ENCODE measurements at places on chromosomes 13 and 19.

DNA sequence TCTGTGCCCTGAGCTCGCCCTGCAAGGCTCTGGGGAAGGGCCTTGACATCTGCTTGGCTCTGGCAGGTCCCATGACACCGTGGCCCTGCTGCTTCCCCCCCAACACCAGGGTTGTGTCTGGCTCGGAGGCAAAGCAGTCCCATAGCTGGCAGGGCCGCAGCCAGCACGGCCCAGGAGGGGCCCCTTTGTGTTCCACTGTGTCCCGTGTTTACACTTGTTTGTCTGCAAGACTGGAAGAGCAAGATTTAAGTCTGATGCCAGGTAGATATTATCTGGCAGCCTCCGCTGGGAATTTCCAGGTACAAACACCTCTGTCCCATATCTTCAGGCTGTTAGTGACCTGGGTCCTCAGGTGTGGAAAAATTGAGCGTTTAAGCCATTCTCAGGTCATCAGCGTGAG, 44.3 kb downstream of the MCF2L start:
- no peak for DNase-seq

GRCh38 chr13:31913459-31913858, 118.1 kb upstream of the FRY start:
- no peak for DNase-seq

- DNase-seq = peak; percentile 60
Measured at GRCh38 chr19:51097166-51097738, 11.0 kb downstream of the CTU1 start.

- no peak for DNase-seq
Measured at GRCh38 chr13:102999499-102999898, 66.7 kb downstream of the SLC10A2 start.

GRCh38 chr19:15442142-15442920, 7.4 kb downstream of the WIZ start:
- DNase-seq = no peak

DNA sequence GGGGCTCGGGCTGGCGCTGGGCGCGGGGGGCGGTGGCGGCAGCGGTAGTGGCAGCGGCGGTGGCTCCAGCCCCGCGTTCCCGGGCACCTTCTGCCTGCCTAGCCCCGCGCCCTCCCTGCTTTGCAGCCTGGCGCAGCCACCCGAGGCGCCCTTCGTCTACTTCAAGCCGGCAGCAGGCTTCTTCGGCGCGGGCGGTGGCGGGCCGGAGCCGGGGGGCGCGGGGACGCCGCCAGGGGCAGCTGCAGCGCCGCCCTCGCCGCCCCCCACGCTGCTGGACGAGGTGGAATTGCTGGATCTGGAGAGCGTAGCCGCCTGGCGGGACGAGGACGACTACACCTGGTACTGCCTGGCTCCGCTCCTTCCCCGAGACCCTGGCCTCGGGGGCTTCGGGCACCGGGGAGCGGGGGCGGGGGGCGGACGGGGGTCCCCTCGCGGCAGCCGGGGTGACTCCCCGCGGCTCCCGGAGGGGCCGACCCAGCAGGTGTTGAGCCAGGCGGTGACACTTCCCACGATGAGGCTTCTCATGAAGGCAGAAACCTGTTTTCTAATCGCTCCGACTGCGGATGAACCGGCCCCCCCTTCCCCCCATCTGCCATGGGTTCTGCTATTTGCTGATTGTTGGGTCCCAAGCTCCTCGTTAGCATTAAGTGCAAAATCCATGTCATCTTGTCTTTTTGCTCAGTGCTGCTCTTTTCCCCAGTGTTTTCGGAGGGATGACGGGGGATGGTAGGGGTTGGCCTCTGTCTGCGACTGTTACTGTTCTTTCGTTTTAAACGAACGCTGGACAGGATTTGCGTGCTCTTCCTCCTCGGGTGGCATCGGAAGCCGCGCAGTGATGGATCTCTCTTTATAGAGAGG, 943 bp downstream of the SLAIN1 start:
- DNase-seq = peak; percentile 27

DNA sequence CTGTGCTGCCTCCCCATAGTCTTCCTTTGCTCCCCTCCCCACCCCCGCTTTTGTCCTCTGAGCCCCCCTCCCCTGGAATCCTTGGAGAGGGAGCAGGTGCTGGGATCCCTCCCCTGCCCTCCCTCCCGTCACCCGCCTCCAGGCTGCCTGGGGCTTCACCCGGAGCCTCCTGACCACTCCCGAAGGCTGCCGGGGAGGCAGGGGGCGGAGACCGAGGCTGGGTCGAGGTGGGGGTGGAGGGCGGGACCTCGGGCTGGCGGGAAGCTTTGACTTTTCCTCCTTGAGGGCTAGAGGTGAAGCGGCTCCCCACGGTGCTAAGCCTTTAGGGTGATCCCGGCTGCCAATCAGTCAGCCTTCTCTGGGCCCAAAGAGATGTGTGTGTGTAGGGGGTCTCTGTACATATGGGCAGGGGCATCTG, 1.5 kb downstream of the KMT5C start:
- DNase-seq = peak; percentile 89

DNA sequence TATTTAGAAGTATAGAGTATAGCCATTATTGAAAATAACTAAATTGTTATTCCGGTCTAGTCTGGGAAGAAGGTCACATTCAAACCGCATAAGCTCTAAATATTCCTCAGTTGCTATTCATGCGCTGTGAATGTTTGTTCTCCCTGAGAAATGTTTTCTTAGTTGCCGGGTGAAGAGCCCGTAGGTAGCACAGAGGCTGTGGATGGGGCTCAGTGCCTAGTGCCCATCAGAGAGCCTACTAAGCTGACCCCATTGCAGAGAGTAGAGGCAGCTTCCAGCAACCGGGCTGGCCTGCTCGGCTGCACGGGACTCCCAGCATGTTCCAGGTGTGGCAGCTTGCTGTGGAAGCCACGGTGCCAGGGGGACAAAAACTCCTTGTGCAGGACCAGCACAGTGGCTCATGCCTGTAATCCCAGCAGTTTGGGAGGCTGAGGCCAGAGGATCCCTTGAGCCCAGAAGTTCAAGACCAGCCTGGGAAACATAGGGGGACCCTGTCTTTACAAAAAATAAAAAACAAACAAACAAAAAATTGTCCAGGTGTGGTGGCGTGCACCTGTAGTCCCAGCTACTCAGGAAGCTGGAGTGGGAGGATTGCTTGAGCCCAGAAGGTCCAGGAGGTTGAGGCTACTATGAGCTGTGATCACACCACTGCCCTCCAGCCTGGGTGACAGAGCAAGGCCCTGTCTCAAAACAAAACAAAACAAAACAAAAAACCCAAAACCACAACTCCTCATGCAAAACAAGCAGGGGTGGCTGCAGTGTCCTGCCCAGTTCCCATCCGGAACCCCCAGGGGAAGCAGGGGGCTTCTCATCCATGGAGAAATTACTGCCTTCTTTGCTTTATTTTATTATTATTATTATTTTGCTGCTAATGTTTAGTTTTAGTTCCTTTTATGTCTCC, 82.5 kb downstream of the KCTD15 start:
- no peak for DNase-seq

DNA sequence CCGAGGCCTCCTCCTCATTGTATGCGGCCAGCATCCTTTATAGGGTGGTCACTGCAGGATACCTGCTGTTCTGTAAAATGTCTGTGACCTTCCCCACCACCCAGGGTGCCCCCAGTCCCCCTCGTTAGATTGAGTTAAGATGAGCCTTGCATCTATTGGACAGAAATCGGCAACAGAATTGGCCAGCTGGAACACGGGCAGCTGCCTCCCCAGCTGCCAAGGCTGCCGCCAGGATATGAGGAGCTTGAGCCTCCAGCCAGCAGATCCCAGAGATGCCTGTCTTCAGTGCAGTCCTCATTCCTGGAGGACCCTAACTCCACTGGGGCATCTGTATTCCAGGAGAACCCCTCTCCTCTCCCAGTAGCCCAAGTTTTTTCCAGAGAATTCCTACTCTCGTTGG, 463.0 kb downstream of the TSHZ3 start:
- DNase-seq = no peak

GRCh38 chr13:32726374-32727037, 140.3 kb downstream of the PDS5B start:
- DNase-seq = no peak

DNA sequence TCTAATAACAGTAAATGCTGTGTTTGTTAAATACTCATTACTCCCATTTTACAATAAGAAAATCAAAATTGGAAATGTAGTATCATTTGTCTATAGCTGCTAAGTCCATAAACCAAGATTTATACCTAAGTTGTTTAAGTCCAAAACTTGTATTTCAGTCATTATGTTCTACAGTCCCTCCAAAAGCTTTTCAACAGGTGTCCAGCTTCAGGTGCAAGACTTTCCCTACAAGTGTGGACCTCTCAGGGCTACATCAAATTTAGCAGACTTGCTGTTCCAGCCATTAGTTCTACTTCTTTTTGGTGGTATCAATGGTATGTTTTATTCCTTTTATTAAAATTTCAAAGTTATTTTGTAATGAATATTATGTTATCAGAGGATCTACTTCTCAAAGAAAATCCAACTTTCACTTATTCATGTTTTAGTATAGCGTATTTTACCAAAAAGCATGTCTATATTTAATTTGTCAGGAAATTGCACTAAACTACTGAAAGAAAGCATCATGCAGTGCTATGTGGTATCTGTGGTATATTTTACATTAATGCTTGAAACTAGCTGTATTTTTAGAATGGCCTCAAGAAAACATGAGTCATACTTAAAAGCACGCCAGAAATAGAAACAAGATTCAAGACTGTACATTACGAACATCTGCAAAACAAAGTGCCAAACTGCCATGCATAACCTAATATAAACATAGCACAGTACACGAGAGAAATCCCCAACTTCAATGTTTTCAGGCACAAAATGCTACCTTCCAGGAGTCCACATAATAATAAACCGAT, 44.5 kb downstream of the VWA8 start:
- DNase-seq = no peak

GRCh38 chr19:12657966-12658365, 8.6 kb downstream of the MAN2B1 start:
- DNase-seq = no peak

DNA sequence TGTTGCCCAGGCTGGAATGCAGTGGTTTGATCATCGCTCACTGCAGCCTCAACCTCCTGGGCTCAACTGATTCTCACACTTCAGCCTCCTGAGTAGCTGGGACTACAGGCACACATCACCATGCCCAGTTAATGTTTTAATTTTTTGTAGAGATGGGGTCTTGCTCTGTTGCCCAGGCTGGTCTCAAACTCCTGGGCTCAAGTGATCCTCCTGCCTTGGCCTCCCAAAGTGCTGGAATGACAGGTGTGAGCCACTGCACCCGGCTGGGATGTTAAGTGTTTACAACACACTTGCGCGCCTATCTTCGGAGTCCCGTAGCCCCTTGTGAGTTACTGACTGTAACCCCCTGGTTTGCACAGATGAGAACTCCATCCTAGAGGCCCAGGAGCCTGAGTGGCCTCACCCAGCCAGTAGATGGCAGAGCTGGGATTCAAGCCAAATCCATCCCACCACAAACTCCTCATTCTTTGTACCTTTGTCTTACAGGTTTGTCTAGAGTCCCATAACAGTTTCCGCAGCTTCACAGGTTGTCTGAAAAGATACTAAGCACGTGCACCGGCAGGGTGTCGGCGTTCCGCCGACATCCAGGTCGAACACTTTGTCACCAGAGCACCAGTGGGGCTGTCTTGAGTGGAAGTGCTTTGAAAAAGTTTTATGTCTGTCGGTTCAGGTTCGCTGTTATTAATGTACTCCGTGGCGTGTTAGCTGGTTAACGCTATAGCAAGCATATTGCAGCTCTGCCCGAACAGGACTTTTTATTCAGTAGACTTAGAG, 14.7 kb downstream of the MAG start:
- DNase-seq = no peak

DNA sequence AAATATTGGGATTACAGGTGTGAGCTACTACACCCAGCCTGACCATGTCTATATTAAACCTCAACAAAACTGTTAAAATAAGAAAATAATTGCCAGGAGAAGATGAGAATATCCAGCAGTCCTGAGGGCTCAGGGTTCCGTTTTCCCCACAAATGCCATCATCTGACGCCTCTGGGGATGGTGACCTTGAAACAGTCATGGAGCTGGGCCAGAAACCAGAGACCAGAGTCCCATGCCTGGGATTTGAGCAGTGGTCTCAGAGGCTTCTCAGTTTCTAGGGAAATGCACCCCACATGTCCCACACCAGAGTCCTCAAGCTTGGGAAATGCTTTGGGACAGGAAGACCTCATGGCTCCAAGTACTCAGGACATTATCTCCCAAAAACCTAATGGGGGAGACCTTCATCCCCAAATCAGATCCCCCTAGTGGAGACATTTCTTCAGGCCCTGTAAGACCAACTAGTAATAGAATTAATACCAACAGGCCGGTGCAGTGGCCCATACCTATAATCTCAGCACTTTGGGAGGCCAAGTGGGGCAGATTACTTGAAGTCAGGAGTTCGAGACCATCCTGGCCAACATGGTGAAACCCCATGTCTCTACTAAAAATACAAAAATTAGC, 2.9 kb upstream of the MAP1S start:
- no peak for DNase-seq

DNA sequence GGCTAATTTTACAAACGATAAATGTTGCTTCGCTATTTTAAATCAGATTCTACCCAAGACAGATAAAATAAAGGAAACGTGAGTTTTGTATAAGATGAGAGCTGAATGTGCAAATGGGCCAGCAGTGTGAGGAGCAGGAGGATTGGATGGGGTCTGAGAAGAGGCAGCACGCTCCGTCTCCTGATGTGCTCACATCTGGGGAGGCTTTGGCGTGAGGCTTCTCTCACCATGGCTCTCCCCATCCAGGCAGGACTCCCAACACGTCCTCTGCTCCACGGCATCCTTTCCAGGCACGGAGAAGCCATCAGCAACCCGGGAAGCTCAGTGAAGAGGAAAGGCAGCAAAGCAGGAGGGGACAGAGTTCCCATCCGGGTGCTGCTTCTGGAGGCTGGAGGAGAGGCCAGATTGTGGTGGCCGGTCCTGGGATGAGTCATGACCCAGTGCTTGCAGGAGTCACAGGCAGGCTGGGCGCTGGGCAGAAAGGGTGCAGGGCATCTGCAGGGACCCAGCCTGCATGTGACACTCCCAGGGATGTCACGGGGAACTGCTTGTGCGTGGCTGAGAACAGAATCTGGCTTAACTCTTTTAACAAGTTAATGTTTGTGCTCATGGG, 47.5 kb downstream of the ZNF536 start:
- no peak for DNase-seq

GRCh38 chr19:17483605-17484002, 13.3 kb downstream of the SLC27A1 start:
- no peak for DNase-seq

GRCh38 chr13:80477661-80478443, 136.9 kb upstream of the SPRY2 start:
- no peak for DNase-seq

DNA sequence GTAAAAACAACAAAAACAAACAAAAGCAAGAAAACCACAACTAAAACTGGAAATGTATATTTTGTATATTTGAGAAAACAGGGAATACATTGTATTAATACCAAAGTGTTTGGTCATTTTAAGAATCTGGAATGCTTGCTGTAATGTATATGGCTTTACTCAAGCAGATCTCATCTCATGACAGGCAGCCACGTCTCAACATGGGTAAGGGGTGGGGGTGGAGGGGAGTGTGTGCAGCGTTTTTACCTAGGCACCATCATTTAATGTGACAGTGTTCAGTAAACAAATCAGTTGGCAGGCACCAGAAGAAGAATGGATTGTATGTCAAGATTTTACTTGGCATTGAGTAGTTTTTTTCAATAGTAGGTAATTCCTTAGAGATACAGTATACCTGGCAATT, 17.1 kb downstream of the KLF5 start:
- no peak for DNase-seq
